Stimulated activated CD4-positive, alpha-beta T cell treated with anti-CD3 and anti-CD28 coated beads, Interleukin-15, amount 100 ng/mL, for 1 hour (primary cell): ENCODE measurements at places on chromosomes 7 and 10.

GRCh38 chr10:26194275-26194674, 22.3 kb upstream of the GAD2 start:
- no peak for DNase-seq

DNA sequence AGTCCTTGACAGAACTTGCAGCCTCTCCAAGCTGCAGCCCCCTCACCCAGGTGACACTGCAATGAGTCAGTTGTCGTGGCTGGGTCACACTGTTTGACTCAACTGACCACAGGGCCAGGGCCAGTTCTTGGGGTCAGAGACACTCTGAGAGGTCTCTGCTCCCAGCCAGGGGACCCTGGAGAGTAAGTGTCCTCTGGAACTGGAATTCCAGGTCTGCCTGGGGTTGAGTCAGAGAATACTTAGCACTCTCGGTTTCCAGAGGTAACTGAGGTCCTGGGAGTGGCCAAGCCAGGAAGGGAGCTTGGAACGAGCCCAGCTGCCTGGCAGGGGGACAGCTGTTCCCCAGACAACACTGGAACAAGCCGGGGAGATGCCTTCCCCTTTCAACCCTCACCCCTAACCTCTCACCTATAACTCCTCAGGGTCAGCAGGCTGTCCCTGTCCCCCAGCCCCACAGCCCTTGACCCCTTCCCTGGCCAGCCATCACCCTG, 2.2 kb upstream of the MYL10 start:
- DNase-seq: no peak

- no peak for DNase-seq
Observed at GRCh38 chr10:81730891-81731290, 144.1 kb upstream of the NRG3 start.

GRCh38 chr10:852386-852785, 79.1 kb downstream of the LARP4B start:
- no peak for DNase-seq

GRCh38 chr10:52194191-52194590, 119.9 kb upstream of the DKK1 start:
- DNase-seq: no peak

DNA sequence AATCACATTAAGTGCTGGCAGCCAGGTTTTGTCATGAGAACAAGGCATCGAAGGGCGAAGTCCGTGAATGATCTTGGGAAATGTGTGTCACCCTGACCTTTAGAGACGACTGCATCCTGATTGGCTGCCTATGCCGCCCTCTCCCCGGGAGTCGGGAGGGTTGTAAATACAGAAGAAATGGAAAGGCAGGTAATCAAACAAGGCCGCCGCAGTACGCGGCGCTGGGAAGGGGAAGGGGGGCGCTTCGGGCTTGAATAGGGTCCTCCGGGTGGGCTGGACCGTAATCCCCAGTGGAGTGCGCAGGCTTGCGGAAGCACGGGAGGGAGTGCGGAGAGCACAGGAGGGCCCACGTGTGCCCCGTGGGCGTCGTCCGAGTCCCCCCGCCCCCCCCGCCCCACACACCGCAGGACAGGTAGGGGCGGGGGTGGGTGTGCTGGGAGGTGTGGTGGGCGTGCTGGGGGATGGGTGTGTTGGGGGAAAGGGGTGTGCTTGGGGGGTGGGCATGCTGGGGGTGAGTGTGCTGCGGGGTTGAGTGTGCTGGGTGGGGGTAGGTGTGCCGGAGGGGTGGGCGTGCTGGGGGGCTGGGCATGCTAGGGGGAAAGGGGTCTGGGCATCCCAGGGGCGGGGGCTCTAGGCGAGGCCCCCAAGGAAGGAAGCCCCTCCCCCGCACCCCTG, 169.4 kb downstream of the ARHGAP12 start:
- peak; percentile 22 for DNase-seq

DNA sequence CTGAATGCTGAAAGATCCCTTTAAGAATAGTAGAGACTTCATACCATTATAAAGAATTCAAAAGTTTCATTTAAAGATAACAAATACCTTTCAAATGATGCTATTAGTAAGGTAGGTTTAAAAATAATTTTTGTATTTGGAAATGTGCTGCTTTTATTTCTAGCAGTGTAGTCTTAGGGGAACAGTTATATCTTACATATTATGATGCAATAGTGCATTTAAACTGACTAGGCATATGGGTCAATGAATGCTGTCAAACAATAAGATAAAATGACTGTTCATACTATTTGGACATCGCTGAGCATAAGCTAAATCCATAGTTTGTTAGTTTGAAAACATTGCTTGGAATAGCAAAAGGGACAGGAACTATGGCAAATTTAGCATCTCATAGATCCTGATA, 354.8 kb upstream of the SEMA3A start:
- no peak for DNase-seq

DNA sequence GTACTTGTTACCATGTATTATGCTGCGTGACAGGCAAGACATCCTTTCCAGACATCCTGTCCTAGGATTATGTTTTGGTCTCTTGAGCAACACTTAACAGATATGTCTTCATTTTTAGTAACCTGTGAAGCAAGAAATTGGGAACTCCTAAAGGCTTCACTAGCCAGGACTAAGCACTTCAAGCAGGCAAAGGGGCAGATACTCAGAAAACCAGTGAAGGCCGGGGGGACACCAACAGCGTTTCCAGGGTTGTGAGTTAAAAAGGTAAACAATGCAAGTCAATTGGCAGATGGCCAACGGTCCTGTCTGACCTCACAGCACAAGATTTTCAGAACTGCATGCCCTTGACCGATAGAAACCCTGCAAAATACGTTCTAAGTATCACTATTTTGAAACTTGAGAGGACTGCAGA, 77.6 kb upstream of the SFMBT2 start:
- DNase-seq: no peak

DNA sequence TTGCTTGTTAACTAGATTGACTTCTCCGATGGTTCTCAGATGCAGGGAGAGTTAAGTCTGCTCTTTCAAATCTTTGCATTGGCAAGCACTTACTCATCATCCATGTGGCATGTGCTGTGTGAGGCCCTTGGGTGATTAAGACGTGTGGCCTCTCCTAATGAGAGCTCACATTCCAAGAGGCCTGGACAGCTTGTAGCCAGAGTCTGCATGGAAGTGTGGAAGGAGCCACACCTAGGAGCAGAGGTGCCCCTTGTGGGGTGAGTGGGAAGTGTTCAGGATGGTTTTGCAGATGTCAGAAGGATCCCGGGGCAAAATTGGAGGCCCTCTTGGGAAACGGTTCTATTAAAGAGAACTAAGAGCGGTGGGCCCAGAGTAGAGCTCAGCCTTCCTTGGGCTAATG, 225.9 kb downstream of the PAXIP1 start:
- no peak for DNase-seq

- no peak for DNase-seq
Observed at GRCh38 chr10:15518250-15518649, 147.2 kb upstream of the FAM171A1 start.

- no peak for DNase-seq
Observed at GRCh38 chr10:15211464-15211979, 43.0 kb upstream of the NMT2 start.

DNA sequence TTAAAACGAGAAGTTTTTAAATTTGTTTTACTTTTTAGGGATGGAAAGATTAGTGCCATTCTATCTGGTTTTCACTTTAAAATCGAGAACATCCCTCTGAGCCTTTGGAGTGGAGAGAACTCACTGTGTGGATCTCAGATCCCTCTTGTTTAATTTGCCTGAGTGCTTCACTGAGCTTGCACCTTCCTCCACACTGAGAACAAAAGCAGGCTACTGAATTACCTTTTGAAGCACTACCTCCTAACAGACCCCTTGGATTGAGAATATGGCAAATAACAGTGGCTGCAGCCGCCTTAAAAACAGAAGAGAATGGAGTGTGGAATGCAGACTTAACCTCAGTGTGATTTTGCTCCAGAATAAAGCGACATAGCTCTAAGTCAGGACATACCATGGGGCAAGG, 204.7 kb downstream of the CNTNAP2 start:
- no peak for DNase-seq

- DNase-seq: no peak
Observed at GRCh38 chr7:5497295-5498103, 73.9 kb upstream of the TNRC18 start.

- no peak for DNase-seq
Observed at GRCh38 chr7:36423633-36424032, 34.0 kb downstream of the ANLN start.

GRCh38 chr10:4344492-4344994, 481.5 kb upstream of the AKR1E2 start:
- DNase-seq: peak; percentile 10

DNA sequence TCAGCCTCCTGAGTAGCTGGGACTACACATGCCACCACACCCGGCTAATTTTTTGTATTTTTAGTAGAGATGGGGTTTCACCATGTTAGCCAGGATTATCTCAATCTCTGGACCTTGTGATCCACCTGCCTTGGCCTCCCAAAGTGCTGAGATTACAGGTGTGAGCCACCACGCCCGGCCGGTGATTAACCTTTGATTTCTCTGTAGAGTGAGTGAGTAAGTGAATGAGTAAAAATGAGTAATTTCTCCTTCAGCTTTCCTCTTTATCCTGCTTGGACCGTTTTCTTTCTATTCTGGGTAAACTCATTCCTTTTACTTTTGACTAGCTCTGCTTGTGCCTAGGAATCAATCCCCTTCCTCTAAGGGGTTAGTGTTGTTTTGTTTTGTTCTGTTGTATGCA, 36.8 kb downstream of the ST7 start:
- no peak for DNase-seq

GRCh38 chr10:79185796-79186374, 117.1 kb downstream of the ZMIZ1 start:
- DNase-seq: no peak

GRCh38 chr10:133421336-133422222, 2.8 kb downstream of the SPRN start:
- DNase-seq: no peak

- no peak for DNase-seq
Observed at GRCh38 chr7:131945313-131945911, 389.0 kb upstream of the PODXL start.

DNA sequence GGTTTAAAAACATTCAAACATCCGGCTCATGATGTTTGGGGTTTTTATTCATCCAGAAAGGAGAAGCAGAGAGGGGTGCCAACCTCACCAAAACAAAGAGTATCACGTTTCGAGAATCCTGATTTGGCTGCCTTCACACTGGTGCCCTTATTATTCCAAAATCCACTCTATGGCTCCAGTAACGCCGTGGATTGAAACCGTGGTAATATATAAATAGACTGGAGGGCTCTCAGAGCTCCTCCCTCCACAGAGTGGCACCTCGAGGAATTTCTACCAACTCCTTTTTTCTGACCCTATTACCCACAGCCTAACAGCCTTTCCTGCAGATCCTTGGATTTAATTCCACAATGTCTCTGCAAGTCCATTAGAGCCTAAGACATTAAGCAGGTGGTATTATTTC, 353.6 kb downstream of the CRPPA start:
- no peak for DNase-seq

DNA sequence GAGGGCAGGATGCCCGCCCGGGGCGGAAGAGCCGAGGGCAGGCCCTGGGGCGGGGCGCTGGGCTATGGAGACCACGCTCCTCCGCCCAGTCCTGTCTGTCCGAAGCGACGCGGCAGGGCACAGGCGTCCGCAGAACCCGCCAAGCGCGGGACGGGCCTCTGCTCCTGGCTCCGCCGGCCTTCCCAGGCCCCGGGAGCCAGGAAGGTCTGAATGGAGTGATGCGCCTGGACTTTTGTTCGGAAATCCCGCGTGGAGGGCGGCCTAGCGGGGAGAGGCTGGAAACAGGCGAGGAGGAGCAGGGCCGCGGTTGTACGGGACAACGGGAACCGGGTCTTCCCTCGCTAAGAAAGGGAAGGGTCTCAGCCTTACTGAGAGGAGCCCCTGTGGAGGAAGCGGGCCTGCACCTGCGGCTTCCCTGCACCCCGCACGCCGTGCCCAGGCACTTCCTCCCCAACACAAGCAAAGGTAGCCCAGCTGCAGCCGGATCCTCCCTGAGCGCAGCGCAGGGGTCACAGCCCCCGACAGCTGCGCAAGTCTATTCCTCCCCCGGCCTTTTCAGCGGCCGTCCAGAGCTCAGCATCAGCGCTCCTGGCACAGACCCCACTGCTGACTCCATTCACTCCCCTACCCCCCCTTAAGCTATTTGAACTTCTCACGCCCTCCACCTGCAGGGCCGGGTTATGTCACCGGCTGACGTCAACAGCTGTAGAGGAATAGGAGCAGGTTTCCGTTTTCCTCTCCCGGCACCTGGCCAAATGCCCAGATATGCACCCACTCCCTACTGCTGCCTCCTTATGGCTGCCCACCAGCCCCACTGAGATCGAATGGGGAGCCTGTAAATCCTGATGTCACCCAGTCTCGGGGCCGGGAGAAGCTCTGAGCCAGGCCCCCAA, 143.2 kb upstream of the RET start:
- DNase-seq: no peak

DNA sequence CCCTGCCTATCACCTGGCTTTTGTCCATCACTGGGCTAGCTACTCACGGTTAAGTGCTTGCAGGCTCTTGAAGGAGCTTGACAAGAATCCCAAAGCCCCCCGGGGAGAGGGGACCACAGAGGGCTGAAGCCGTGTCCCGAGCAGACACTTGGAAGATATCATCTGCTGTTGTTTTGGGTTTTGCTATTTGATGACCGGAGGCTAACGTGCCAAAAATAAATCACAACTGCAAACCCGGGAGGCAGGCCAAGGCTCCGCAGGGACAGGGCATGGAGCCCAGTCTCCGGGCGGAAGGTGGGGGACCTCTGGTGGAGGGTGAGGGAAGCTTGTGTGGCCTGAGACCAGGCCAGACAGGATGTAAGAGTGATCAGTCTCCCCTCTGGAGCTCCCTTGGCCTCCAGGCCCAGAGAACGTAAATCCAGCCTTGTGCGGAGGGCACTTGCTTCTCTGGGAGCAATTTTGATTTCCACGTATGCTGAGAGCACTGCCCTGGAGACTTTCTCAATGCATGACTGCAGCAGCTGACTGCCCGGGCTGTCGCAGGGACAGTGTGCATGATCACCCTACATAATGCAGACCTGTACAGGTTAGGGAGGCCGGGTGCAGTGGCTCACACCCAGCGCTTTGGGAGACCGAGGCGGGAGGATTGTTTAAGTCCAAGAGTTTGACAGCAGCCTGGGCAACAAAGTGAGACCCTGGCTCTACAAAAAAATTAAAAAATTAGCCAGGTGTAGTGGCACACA, at the start of gene PHKG1:
Gene PHKG1, minus strand, starts transcription at position 164 of the 743 bp plus-strand sequence. CDS start 4,011 bp downstream, outside the sequence.
- DNase-seq: no peak

DNA sequence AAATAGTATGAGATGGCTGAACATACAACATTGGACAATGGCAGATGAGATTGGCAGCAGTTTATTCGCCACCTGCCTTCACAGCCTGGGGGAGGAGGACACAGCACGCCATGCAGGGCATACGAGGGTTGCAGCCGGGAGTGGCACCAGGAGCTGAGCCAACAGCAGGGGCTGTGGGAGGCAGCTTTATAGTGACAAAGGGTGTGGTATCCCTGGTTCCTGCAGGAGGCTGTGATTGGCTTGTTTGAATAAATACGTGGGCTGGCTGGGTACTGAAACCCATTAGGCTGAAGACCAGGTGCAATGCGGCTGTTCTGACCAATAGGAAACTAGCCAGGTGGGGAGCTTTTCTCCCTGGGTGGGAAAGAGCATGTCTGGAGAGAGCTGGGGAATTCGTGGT, 68.9 kb upstream of the LEP start:
- no peak for DNase-seq
